ENCODE measurements at places on chromosomes 16 and 17.

DNA sequence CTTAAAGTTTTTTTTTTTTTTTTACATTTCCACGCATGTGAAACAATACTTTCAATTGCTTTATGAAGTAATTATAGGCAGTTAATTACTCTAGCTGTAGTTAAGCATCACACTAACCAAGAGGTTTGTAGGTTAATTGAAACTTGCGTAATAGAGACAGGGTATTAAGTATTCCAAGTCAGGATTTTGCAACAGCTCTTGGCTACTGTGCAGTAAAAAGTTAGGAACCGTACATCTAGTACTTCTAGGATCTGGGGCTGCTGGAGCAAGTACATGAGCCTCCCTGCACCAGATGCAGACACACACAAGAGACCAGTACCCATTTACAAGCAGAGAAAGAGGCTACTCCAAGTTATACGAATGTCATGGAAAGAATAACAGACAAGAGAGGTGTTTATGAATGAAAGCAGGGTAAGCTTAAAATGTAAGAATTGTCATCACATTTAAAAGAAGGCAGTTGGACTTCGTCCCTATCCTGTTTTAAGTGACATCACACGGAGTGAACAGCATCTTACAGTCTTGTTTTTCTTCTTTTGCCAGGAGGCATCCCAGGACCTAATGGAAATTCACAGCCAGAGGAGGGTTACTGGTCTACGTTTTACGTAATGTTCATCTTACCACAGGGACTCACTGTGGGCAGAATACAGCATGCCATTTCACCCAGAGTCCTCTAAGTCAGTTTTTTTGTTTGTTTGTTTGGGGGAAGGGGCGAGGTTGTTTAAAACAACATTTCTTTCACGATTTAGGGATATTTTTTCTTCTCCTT lies 379.6 kb upstream of the PSMD7 start:
- DNase-seq = no peak

DNA sequence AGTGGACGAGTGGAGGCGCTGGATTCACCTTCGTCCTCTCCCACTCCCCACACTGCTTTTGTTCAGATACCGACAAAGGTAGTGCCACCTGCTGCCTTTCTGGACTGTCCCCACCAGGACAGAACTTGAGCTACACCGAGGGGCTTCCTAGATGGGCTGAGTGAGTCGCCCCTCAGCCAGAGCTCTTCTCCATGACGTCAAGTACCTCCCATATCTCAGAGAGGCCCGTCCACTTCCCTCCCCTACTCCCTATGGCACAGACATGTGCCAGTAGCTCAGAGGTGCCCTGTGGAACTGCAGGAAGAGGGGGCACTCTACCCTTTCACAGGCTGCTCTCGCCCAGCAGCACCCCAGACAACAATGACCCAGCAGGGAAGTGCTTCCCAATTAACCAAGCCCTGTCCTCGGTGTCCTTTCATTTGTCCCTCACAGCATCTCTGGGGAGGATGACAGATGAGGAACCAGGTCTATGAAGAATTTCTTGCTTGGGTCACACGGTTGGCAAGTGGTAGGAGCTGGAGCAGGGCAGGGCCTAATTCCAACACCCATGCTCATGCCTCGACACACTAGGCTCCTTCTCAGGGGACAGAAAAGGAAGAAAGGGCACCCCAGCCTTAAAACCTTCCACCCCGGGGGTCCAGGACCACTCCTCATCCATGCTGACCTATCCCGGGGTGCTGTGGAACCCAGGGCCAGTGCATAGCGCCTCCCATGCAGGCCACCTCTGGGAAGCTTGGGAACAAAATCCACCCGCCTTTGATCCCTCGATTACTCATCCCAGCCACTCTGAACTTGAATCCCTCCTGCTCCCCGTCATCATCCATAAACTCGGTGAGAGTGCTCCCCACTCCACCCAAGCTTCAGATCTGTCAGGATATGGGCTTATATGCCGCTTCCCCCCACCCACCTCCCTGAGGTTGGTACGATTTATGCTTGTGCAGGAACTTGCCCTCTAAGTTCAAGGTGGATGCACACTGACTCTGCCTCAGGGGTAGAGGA lies 51.7 kb downstream of the WNT3 start:
- peak; percentile 4 for DNase-seq

GRCh38 chr16:75131081-75131480 lies 14.5 kb upstream of the LDHD start:
- no peak for DNase-seq

- no peak for DNase-seq
Observed at GRCh38 chr16:12721841-12722421, 81.8 kb downstream of the CPPED1 start.

DNA sequence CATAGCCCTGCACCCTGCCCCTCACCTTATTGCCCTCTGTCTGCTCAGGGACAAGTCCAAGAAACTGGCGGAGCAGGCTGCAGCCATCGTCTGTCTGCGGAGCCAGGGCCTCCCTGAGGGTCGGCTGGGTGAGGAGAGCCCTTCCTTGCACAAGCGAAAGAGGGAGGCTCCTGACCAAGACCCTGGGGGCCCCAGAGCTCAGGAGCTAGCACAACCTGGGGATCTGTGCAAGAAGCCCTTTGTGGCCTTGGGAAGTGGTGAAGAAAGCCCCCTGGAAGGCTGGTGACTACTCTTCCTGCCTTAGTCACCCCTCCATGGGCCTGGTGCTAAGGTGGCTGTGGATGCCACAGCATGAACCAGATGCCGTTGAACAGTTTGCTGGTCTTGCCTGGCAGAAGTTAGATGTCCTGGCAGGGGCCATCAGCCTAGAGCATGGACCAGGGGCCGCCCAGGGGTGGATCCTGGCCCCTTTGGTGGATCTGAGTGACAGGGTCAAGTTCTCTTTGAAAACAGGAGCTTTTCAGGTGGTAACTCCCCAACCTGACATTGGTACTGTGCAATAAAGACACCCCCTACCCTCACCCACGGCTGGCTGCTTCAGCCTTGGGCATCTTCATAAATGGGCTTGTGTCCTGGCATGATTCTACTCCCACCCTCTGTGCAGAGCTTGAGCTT lies 6.3 kb upstream of the NFATC3 start:
- no peak for DNase-seq

DNA sequence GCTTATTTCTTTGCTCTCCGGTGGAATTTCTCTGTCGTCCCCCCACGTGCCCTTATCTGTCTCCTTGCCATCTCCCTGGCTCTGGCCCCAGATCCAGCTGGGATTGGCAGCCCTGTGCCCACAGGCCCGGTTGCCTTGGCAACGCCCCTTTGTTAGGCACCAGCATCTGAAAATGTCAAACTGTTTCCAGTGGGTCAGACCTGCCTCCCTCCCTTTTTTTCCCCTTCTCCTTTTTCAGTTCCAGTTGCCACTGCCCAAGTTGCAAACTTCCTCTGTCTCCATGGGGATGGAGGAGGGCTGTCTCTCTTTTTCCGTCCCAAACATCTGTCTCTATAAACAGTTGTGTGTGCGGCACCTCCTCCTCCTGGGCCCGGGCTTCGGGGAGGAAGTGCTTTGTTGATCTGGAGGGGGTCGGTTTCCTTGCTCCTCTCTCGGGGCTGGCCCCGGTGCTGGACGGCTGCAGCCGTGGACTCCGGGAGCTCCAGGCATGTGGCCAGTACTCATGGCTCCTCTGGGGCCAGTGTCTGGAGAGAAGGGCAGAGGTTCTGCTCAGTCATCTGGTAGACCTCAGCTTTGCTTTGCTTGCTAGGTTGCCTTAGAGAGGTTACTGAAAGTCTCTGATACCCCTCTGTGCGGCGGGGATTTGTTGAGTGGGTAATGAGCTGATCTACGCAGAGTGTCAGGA lies 35.3 kb downstream of the SOCS3 start:
- DNase-seq = peak; percentile 63

DNA sequence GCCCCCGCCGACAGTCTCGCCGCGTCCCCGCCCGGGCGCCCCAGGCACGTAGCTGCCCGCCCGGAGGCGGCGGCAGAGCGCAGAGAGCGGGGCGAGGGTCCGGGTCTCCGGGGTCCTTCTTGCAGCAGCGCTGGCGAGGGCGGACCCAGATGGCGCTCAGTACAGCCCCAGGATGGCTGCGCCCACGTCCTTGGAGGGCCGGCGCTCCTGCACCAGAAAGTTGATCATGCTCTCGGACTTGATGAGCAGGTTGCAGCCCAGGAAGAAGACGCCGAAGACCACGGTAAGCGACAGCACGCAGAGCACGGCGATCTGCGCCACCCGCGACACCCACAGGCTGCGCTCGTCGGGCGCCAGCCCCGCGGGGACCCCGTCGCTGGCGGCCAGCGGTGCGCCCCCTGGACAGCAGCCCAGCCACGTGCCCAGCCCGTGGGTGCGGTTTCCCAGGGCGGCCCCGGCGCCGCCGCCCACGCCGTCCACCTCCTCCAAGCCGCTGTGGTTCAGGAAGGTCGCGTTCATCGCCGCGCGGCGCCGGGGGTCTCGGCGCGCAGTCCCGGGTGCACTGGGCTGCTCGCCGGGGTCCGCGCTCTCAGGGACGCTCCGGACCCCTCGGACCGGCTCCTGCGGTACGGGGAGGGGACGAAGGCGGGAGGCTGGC lies 435 bp downstream of the RPRML start:
- DNase-seq = no peak

- peak; percentile 88 for DNase-seq
Observed at GRCh38 chr16:70476272-70477020, 22.1 kb downstream of the FCSK start.

GRCh38 chr17:33436321-33436720 lies 143.2 kb upstream of the ASIC2 start:
- DNase-seq = no peak

DNA sequence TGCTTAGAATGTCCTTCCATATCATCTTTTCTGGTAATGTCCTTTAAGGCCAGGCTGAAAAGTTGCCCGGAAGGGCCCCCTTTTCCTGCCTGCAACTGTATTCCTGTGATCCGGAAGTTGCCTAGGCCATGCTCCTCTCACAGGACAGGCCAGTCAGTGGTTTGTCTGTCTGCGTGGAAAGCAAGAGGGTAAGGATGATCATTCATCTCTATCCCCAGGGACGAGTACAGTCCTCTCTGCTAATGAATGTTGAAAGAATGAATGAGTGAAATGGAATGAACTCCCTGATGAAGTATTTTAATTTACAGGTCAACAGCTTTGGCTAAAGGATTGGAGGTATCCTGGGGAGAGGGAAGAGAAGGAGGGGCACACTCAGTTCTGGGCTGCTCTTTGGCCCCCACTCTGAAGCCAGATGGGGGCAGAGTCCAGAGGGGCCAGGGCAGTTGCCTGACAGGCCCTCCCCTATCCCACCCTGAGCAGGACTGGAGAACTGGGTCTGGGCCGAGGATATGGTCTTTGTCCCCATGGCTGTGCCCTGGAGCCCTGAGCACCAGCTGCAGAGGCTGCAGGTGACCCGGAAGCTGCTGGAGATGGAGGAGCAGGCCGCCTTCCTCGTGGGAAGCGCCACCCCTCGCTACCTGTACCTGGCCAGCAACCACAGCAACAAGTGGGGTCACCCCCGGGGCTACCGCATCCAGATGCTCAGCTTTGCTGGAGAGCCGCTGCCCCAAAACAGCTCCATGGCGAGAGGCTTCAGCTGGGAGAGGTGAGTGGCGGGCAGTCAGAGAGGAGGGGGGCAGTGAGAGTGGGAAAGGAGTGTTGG lies 3.2 kb downstream of the AOC3 start:
- no peak for DNase-seq

- DNase-seq = no peak
Observed at GRCh38 chr17:80963812-80964543, 27.7 kb upstream of the CHMP6 start.

- no peak for DNase-seq
Observed at GRCh38 chr16:1642753-1643152, 30.6 kb downstream of the CRAMP1 start.

GRCh38 chr17:10121971-10122707 lies 76.3 kb downstream of the GAS7 start:
- no peak for DNase-seq

GRCh38 chr17:34351096-34351495 lies 5.2 kb upstream of the CCL13 start:
- no peak for DNase-seq

- peak; percentile 93 for DNase-seq
Observed at GRCh38 chr17:74212913-74213791, at the start of gene TTYH2. TSS of gene TTYH2 (plus strand) at chr17:74213571. CDS start at chr17:74213588, 17 bp downstream.

DNA sequence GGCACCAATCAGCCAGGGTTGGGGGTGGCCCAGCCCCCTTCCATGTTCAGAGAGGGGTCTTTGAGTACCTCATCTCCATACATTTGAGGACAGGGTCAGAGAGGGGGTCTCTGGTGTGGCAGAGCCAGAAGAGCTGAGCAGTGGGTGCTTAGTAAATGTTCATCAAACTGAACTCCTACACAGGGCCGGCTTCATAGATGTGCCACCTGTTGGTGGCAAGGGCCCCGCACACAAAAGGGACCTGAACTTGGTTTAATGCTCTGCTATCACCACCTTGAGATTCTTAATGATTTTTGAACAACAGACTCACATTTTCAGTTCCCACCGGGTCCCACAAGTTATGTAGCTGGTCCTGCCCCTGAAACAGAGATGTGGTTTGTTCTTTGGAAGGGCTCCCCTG lies 9.0 kb upstream of the C1QL1 start:
- DNase-seq = no peak

- no peak for DNase-seq
Observed at GRCh38 chr17:78789149-78789662, 7.1 kb upstream of the CYTH1 start.

GRCh38 chr17:2020721-2021120 lies 4.4 kb downstream of the RTN4RL1 start:
- no peak for DNase-seq

DNA sequence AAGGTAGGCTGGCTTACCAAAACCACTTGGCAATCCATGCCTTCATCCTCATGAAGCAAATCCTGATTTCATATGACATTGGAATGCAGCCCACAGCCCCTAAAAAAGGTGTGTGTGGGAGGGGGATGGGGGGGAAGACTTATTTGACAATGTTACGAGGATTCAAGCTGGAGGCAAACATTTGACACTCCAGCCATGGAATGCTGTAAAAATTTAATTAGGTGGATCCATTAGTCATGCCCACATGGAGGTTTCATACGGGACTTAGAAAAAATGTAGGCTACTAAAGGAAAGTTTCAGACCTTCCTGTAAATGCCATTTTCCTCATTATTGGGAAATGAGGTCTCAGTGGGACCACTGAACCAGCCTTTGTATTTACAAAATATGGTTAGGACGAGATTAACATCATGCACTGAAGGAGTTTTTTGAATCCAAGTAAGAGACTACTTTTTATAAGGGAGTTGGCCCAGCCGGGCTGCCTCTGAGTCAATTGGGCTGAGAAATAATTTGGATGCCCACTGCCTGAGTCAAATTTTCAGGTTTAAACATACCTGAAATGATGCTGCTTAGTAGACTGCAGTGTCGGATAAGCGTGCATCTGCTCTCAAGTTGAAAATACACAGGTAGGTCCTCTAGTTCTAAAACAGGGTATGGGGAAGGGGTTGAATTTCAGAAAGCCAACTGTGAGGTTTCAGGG lies 44.6 kb upstream of the MAF start:
- DNase-seq = peak; percentile 48

DNA sequence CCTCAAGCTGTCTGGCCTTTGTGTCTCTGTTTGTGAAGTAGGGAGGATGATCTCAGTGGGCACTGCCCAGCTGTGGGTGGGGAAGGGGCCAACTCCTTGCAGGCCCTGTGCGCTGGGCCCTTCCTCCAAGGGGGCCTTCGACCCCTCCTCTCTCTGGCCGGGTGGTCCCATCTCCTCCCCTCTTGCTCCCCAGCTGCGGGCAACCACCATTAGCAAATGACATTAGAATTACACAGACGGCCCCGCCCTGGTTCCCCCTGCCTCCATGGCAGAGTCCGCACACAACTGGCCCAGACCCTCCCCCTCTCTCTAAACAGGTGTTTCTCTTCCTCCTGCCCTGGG lies 2.5 kb upstream of the SLC6A4 start:
- DNase-seq = no peak

All from urothelium cell line (cell line).